ENCODE measurements at places on chromosomes 4 and X. TPM values are rescaled to one million over a fixed set of nuclear protein-coding genes. Genes with fewer than 3 reads are reported as not detected.

Gene ADH7
- not detected for total RNA-seq

Gene KLKB1
- total RNA-seq = 1.2 TPM

GRCh38 chr4:152156442-152156841, 379.4 kb downstream of the FBXW7 start:
- DNase-seq = no peak

- DNase-seq = no peak
Measured at GRCh38 chrX:115493015-115493414, 68.0 kb upstream of the PLS3 start.

GRCh38 chr4:94976371-94977011, 218.7 kb downstream of the BMPR1B start:
- DNase-seq = no peak

- DNase-seq = no peak
Measured at GRCh38 chr4:41290479-41290878, 33.8 kb downstream of the UCHL1 start.

DNA sequence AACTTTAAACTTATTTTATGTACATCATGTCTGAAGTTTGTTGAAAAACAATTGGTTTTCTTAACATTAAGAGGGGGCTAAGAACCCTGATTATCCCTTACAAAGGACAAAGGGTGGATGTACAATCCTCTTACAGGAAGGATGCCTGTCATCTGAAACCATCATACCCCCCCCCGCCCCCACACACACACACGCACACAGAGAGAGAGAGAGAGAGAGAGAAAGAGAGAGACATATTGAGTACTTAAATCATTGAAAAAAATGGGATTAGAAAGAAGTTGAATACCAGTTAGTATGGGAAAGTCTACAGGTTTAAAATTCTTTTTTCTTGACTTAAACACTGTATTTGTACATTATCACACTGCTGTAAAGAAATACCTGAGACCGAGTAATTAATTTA, 10.9 kb upstream of the PGM2 start:
- DNase-seq = no peak

GRCh38 chr4:148065075-148065474, 333.2 kb downstream of the ARHGAP10 start:
- DNase-seq = no peak

Data from breast epithelium (tissue), 4 donors.